ENCODE measurements at places on chromosomes 2 and 18.

- DNase-seq = no peak
Observed at GRCh38 chr2:234061624-234062257, 11.2 kb downstream of the SPP2 start.

- DNase-seq = no peak
Observed at GRCh38 chr2:217722883-217723472, 279.8 kb downstream of the TNS1 start.

DNA sequence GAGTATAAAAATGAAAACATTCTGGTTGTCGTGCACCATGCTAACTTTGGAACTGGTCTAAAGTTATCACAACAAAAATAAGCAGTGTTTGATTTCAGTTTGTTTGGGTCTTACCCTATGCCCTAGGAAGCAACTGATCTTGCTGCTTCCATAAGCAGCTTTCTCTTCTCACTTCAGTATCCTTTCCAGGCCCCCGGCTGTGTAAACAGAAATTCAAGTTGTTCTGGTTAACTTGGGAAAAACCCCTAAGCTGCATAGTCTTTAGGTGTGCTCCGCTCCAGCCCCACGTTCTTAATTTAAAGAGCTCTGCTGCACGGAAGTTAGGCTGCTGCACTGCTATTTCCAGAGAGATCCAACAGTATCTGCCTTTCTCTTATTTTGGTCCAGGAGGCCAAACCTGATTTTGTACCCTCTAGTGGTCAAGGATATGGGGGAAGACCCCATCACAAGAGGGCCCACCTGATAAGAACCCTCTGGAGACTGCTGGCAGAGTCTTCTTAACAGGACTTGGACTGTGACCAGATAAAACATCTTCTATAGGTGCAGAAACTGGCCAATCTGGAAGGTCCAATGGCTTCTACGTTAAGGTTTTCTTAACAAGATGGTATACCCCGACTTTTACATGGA lies 69.1 kb downstream of the FEZ2 start:
- no peak for DNase-seq

GRCh38 chr2:43155851-43156411 lies 70.5 kb downstream of the ZFP36L2 start:
- DNase-seq = no peak

DNA sequence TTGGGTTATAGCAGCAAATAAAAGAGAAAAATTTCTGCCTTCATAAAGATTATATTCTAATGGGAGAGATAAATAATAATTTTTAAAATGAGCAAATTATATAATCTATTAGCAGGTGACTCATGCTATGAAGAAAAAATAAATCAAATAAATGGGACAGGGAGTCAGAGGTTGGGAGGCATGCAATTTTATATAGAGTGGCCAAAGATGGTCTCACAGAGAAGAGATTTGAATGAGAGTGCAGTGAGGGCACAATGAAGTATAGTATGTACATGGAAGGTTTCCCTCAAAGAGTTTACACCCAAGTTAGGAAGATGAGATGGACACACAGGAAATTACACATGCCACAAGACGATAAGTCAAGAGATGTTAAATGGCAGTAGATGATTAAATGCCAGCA lies 369.4 kb downstream of the TXNL1 start:
- DNase-seq = no peak

DNA sequence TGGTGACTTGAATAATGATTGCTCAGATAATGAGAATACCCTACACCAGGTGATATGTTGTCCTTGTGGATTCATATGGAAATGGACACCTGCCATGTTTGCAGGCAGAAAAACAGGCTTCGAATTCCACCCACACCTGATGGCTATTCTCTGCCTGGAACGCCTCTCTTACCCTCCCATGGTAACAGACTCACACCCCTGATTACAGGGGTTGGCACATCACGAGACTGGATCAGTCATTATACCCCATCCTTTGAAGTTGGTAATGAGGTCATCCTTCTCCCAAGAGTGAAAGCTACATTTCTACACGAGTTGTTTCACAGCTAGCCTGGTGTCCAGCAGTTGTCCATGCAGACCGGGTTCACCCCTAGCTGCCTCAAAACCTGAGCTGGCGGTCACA lies 71.4 kb upstream of the MBOAT2 start:
- DNase-seq = no peak

DNA sequence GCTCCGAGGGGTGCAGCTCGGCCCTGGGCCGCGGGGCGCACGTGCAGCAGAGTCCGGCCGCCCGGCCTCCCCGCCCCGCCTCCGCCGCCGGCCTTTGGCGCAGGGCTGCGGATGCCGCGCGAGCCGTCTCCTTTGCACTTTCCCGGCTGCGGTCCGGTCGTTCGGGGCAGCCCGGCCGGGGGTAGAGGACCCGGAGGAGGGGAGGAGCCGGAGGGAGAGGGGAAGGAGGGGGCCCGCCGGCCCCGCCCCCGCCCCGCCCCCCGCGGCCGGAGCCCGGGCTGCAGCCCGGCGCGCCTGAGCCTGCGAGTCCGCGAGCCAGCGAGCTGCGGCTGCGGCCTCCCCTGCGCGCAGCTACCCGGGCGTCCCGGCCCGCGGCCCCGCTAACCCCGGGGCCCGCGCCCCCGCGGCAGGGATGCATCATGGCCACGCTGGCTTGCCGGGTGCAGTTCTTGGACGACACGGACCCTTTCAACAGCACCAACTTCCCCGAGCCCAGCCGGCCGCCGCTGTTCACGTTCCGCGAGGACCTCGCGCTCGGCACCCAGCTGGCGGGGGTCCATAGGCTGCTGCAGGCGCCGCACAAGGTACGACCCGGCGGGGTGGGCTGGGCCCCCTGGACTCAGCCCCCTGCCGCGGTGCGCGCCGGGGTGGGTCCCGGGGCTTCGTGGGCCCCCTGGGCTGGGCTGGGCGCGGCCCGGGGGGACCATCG lies at the start of gene FHOD3:
Gene FHOD3, plus strand, starts transcription at position 297 of the 709 bp plus-strand sequence. Its CDS starts 123 bp downstream, at position 420.
- DNase-seq = no peak

GRCh38 chr18:36440614-36441013 lies 143.1 kb downstream of the FHOD3 start:
- DNase-seq = peak; percentile 31
